Neural progenitor cell (in vitro differentiated cells): ENCODE measurements at places on chromosomes 5 and 9.

- no peaks in the 10 kb centered on the region for H3K27me3 ChIP-seq
- no peaks in the 10 kb centered on the region for H3K4me1 ChIP-seq
- H3K36me3 ChIP-seq: no peaks in the 10 kb centered on the region
- peak; percentile 41 for DNase-seq
Measured at GRCh38 chr9:73577848-73578247, 426.2 kb downstream of the ANXA1 start.

DNA sequence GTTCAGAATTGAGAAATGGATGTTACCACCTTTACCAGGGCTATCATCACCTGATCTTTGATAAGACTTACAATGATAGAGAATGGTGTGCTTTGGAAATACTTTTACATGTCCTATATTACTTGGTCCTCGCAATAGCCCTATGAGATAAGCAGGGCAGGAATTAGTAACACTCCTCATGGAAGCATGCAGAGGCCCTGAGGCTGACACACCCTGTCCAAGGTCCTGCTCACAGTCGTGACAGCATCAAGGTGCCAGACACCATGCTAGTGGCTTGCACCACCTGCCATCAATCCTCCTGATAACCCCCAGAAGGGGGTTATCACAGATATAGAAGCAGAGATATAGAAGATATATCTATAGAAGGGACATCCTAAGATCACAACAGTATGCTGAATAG is 216.8 kb upstream of the TBC1D2 start:
- peaks cover 16% of the 10 kb centered on the region for H3K4me1 ChIP-seq
- H3K27me3 ChIP-seq: no peaks in the 10 kb centered on the region
- H3K4me3 ChIP-seq: no peak overlapping the region
- no peak overlapping the region for H3K27ac ChIP-seq

- H3K27me3 ChIP-seq: no peaks in the 10 kb centered on the region
- no peak overlapping the region for H3K4me3 ChIP-seq
- H3K36me3 ChIP-seq: no peaks in the 10 kb centered on the region
- peaks cover 7% of the 10 kb centered on the region for H3K4me1 ChIP-seq
Measured at GRCh38 chr5:137096149-137097103, 402.7 kb downstream of the SPOCK1 start.

GRCh38 chr5:180486636-180487149 is 7.5 kb upstream of the CNOT6 start:
- no peak overlapping the region for H3K4me3 ChIP-seq
- no peaks in the 10 kb centered on the region for H3K27me3 ChIP-seq
- H3K36me3 ChIP-seq: no peaks in the 10 kb centered on the region
- H3K4me1 ChIP-seq: no peaks in the 10 kb centered on the region

DNA sequence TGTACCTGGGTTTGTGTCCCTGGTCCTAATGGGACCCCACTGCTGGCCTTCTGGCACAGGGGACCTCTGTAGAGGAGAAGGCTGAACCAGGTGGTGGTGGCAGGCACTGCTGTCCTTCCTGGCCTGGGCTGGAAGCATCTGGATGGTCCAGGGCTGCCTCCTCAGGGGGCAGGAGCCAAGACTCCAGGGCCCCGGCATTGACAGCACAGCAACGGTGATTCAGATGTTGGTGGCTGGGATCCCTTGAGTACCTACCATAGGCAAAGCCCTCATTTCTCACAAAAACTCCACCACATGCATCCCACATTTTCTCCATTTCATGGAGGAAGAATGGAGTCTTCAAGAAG is 15.0 kb downstream of the FGD3 start:
- H3K4me1 ChIP-seq: peaks cover 4% of the 10 kb centered on the region
- H3K27ac ChIP-seq: no peak overlapping the region
- no peak for DNase-seq
- H3K36me3 ChIP-seq: no peaks in the 10 kb centered on the region
- no peak overlapping the region for H3K4me3 ChIP-seq

- no peaks in the 10 kb centered on the region for H3K36me3 ChIP-seq
- peak overlapping the region; percentile 24 for H3K27ac ChIP-seq
- H3K4me1 ChIP-seq: peaks cover 22% of the 10 kb centered on the region
Measured at GRCh38 chr5:16809010-16809394, 127.1 kb downstream of the MYO10 start.

DNA sequence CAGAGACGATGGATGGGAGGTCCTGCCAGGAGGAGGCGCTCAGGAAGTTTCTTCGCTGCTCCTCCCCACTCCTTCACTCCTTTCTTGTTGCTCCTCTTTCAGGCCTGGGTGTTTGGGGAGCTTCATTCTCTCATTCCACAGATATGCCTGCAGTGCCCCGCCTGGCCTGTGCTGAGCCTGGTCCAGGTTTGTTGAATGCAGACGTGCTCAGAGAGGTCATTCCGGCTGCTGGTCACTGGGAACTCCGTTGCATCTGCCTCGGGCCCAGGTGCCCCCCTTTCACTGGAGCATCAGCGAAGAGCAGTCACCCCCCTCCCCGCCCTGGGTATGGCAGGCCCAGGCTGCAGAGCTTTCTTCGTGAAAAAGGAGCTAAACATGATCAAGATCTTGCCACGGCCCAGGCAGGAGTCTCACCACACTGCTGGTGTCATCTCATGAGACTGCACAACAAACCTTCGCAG is 15.5 kb downstream of the SURF6 start:
- no peaks in the 10 kb centered on the region for H3K4me1 ChIP-seq
- H3K27me3 ChIP-seq: no peaks in the 10 kb centered on the region
- H3K36me3 ChIP-seq: no peaks in the 10 kb centered on the region
- H3K27ac ChIP-seq: no peak overlapping the region
- no peak for DNase-seq
- no peak overlapping the region for H3K4me3 ChIP-seq

- H3K27ac ChIP-seq: no peak overlapping the region
- H3K4me1 ChIP-seq: peaks cover 15% of the 10 kb centered on the region
- no peak for DNase-seq
Measured at GRCh38 chr9:70407081-70407503, 7.4 kb downstream of the KLF9 start.

- no peak overlapping the region for H3K27ac ChIP-seq
- peaks cover 8% of the 10 kb centered on the region for H3K4me1 ChIP-seq
- H3K36me3 ChIP-seq: no peaks in the 10 kb centered on the region
- no peak for DNase-seq
- H3K27me3 ChIP-seq: no peaks in the 10 kb centered on the region
Measured at GRCh38 chr9:12723409-12724028, 30.3 kb downstream of the TYRP1 start.

DNA sequence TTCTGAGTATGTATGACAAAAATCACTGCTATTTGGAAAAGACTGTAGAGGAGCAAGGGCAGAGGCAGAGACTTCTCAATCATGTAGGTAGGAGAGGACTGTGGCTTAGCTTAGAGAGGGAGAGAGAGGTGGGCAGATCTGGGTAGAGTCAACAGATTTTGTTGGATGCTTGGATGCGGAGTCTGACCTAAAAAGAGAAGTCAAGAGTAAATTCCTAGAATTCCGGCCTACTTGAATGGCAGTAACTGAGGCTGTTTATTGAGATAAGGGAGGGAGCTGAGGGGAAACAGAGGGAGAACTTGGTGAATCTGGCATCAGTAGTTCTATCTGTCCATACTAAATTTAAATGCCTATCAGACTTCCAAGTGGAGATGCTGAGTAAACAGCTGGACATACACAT is 2.4 kb downstream of the TICAM2 start:
- peaks cover 21% of the 10 kb centered on the region for H3K4me1 ChIP-seq
- no peaks in the 10 kb centered on the region for H3K27me3 ChIP-seq
- DNase-seq: no peak

DNA sequence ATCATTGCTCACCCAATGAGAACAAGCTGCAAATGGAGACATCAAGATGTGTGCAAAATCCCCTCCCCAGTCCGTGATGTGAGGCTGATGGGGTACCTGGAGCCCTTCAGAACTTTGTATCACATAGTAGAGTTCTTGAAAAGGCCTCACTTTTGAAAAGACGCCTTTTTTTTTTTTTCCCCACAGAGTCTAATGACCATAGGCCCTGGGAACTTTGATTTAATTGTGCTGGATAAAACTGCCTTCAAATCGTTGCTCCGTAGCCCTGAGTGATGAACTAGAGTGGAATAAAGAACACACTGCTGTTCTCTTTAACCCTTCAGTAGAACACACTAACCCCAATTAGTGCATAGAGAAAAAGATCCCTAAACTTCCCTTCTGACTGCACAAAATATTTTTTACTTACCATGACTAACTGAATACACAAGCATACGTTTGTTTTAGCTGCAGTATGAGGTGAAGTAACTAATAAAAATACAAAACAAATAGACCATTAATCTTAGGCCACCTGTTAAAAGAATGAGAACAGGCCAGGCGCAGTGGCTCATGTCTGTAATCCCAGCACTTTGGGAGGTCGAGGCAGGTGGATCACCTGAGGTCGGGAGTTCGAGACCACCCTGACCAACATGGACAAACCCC is 15.1 kb downstream of the PSAT1 start:
- H3K27ac ChIP-seq: no peak overlapping the region
- H3K36me3 ChIP-seq: peaks cover 4% of the 10 kb centered on the region
- H3K4me3 ChIP-seq: no peak overlapping the region
- DNase-seq: no peak
- no peaks in the 10 kb centered on the region for H3K27me3 ChIP-seq

- no peaks in the 10 kb centered on the region for H3K36me3 ChIP-seq
- H3K27me3 ChIP-seq: no peaks in the 10 kb centered on the region
- no peak overlapping the region for H3K27ac ChIP-seq
- no peak for DNase-seq
- H3K4me3 ChIP-seq: no peak overlapping the region
Measured at GRCh38 chr5:30098940-30099339, 1094.5 kb upstream of the CDH6 start.

GRCh38 chr9:126363250-126363649 is 36.6 kb downstream of the MVB12B start:
- DNase-seq: no peak
- no peaks in the 10 kb centered on the region for H3K27me3 ChIP-seq
- peaks cover 21% of the 10 kb centered on the region for H3K36me3 ChIP-seq

GRCh38 chr9:93086447-93087224 is 9.4 kb upstream of the CARD19 start:
- H3K27me3 ChIP-seq: no peaks in the 10 kb centered on the region
- no peaks in the 10 kb centered on the region for H3K4me1 ChIP-seq
- H3K36me3 ChIP-seq: no peaks in the 10 kb centered on the region
- peak; percentile 0 for DNase-seq
- no peak overlapping the region for H3K4me3 ChIP-seq

- no peaks in the 10 kb centered on the region for H3K4me1 ChIP-seq
- H3K27ac ChIP-seq: no peak overlapping the region
- no peaks in the 10 kb centered on the region for H3K36me3 ChIP-seq
- peaks cover 24% of the 10 kb centered on the region for H3K27me3 ChIP-seq
Measured at GRCh38 chr5:603081-603998, 8.8 kb upstream of the CEP72 start.

DNA sequence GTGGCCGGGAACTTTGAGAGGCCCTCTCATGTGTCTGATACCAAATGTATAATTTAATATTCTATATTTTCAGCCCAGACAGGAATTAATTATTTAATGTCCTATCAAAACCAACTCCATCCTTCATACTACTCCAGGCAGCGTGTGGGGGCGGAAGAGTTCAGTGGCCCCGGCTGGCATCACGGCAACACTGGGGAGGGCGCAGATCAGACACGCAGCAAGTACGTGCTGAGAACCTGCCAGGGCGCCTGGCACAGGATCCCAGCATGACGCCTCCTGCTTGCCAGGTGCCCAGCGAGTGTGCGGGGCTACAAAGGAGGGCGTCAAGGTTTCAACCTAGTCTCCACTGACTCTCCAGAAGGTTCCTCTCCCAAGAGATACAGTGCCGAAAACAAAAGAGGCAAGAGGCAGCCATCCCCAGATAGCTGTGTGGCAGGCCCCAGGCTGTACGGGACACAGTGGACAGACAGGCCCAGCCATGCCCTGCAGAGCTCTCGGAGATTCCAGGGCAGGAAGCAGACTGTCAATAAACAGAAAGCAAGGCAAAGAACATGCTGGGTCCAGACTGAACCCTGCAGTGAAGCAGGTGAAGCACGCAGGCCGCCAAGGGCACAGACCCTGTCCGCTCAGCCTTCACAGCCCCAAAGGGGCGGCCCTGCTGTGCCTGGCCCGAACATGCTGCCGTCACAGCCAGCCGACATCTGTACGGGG is 110.3 kb downstream of the VAV2 start:
- no peaks in the 10 kb centered on the region for H3K27me3 ChIP-seq
- no peak overlapping the region for H3K4me3 ChIP-seq
- no peak for DNase-seq
- H3K36me3 ChIP-seq: no peaks in the 10 kb centered on the region
- peaks cover 24% of the 10 kb centered on the region for H3K4me1 ChIP-seq
- H3K27ac ChIP-seq: no peak overlapping the region

GRCh38 chr9:107137495-107138202 is 145.4 kb upstream of the RAD23B start:
- peaks cover 9% of the 10 kb centered on the region for H3K4me1 ChIP-seq
- no peak overlapping the region for H3K4me3 ChIP-seq
- no peak overlapping the region for H3K27ac ChIP-seq

DNA sequence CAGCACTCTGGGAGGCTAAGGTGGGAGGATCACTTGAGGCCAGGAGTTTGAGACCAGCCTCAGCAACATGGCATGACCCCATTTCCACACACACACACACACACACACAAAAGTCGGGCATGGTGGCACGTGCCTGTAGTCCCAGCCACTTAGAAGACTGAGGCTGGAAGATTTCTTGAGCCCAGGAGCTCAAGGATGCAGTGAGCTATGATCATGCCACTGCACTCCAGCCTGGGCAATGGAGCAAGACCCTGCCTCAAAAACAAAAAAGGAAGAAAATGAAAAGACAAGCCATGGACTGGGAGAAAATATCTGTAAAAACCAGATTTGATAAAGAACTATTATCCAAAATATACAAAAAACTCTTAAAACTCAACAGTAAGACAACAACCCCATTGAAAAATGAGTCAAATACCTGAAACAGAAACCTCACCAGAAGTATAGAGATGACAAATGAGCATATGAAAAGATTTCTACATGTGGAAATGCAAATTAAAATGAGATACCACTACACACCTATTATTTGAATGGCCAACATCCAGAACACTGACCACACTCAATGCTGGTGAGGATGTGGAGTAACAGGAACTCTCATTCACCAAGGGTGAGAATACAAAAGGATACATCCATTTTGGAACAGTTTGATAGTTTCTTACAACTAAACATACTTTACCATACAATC is 24.7 kb downstream of the DNAJA1 start:
- H3K4me1 ChIP-seq: no peaks in the 10 kb centered on the region
- H3K36me3 ChIP-seq: no peaks in the 10 kb centered on the region
- H3K27me3 ChIP-seq: no peaks in the 10 kb centered on the region
- H3K4me3 ChIP-seq: no peak overlapping the region
- no peak overlapping the region for H3K27ac ChIP-seq
- no peak for DNase-seq

GRCh38 chr9:118121361-118121760 is 417.2 kb downstream of the TLR4 start:
- H3K27me3 ChIP-seq: no peaks in the 10 kb centered on the region
- no peaks in the 10 kb centered on the region for H3K36me3 ChIP-seq
- H3K4me1 ChIP-seq: peaks cover 9% of the 10 kb centered on the region
- DNase-seq: no peak
- H3K27ac ChIP-seq: no peak overlapping the region
